ENCODE measurements at places on chromosomes 5 and 9.

- no peak overlapping the region for H3K4me3 ChIP-seq
- no peaks in the 10 kb centered on the region for H3K36me3 ChIP-seq
- no peak overlapping the region for H3K27ac ChIP-seq
- no peak for DNase-seq
Measured at GRCh38 chr9:116286297-116286696, 132.7 kb downstream of the PAPPA start.

DNA sequence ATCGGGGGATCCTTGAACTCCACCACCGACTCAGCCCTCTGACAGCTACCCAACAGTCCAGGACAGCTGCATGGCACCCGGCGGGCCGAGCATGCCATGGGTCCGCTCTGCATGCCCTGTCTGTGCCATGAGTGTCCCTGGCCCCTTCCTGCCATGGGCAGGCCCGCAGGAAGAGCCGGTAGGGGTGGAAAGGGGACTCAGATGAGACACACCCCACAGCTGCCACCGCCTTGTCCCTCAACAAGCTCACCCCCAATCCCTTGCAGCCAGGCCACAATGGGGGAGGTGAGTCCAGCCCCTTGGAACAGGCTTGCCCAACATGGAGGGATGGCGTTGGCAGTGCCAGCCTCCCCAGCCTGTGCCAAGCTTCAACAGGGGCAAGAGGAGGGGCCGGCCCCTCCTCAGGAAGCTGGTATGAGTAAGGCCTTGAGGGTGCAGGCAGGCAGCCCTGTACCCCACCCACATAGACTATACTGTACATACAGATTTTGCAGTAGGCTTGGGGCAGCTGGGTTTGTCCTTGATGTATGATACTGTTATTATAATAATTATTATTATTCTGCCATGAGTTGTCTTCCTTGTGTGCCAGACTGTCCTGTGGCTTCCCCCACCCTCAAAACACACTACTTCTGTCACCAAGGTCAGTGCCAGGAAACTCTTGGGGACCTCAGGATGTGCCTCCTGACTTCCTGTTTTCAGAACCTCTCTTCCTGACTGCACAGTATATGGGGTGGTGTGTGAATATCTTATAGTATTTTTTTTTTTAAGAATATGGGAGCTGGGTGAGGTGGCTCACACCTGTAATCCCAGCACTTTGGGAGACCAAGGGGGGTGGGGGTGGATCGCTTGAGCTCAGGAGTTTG, 12.0 kb upstream of the SLC34A1 start:
- no peaks in the 10 kb centered on the region for H3K27me3 ChIP-seq
- H3K27ac ChIP-seq = peak overlapping the region; percentile 69
- no peak overlapping the region for H3K4me3 ChIP-seq
- peaks cover 45% of the 10 kb centered on the region for H3K4me1 ChIP-seq
- DNase-seq = no peak

DNA sequence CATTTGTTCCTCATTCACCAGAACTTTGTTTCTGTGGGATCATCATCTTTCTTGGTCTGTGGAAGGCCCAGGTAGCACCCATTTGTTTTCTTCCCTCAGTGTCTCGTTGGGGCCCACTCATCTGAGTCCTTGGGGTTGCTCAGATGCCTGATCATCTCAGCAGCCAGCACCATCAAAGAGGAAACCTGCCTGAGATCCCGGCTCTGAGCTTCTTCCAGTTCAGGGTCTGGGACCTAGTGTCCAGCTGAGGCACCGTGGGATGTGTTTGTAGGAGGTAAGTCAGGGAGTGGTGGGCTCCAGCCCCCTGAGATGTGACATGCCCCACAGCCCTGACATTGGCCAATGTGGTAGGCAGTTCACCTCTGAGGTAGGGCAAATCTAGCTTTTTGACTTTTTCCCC, 9.4 kb upstream of the CD180 start:
- peaks cover 87% of the 10 kb centered on the region for H3K4me1 ChIP-seq
- H3K27ac ChIP-seq = peak overlapping the region; percentile 85
- no peaks in the 10 kb centered on the region for H3K36me3 ChIP-seq

GRCh38 chr5:54514841-54515432, 2.6 kb upstream of the SNX18 start:
- H3K27me3 ChIP-seq = peaks cover 7% of the 10 kb centered on the region
- H3K4me1 ChIP-seq = peaks cover 14% of the 10 kb centered on the region
- H3K27ac ChIP-seq = no peak overlapping the region
- no peaks in the 10 kb centered on the region for H3K36me3 ChIP-seq

DNA sequence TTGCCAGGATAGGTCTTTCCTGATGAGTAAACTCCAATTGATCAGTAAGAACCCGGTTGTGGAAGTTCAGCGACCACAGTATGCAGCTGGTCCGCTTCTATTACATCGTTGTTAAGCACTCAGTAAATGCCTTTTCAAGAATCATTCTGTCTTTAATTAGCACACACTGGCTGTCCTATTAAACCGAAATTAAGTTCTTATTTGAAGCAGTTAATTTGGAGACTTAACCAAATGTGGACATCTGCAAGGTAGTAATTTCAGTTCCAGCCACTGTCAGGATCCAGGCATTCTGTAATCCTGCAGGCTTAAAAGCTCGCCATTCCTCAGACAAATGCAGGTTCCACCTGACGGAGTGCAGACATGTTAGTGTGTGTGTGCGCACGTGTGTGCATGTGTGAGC, 254.6 kb downstream of the IRX2 start:
- DNase-seq = no peak
- no peaks in the 10 kb centered on the region for H3K4me1 ChIP-seq
- no peaks in the 10 kb centered on the region for H3K36me3 ChIP-seq
- no peak overlapping the region for H3K27ac ChIP-seq
- no peaks in the 10 kb centered on the region for H3K27me3 ChIP-seq

DNA sequence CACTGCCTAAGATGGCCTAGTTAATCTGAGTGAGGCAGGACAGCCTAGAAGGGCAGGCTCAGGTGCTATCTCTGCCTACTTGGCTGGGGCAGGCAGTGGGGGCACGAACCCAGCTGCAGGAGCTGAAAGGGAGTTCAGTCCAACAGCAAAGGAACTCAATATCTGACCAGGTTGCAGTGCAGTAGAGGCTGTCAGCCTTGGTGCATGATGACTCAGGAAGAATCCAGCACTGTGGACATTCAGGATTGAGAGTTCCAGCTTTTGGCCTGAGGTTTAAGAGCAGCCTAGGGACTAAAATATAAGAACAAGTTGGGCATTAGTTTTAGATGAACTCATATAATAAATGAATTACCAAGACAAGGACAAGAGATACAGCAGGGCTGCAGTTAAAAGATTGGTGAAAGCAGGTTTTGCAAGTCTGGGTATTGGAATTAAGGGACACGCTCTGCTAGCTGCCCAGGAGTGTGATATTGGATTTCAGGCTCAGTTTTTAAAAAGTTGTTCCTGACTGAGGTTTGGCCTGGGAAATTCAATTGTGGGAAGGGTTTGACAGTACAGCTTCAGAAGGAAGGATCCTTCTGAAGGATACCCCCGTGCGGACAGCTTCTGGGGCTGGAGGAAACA, 64.7 kb upstream of the ATG10 start:
- no peak for DNase-seq
- H3K4me1 ChIP-seq = no peaks in the 10 kb centered on the region
- H3K4me3 ChIP-seq = no peak overlapping the region
- no peaks in the 10 kb centered on the region for H3K36me3 ChIP-seq
- H3K27me3 ChIP-seq = no peaks in the 10 kb centered on the region
- no peak overlapping the region for H3K27ac ChIP-seq

- H3K27me3 ChIP-seq = no peaks in the 10 kb centered on the region
- no peak for DNase-seq
- peak overlapping the region; percentile 86 for H3K27ac ChIP-seq
- H3K36me3 ChIP-seq = peaks cover 10% of the 10 kb centered on the region
- peaks cover 47% of the 10 kb centered on the region for H3K4me1 ChIP-seq
Measured at GRCh38 chr9:116686135-116686534, 970 bp upstream of the TRIM32 start.

DNA sequence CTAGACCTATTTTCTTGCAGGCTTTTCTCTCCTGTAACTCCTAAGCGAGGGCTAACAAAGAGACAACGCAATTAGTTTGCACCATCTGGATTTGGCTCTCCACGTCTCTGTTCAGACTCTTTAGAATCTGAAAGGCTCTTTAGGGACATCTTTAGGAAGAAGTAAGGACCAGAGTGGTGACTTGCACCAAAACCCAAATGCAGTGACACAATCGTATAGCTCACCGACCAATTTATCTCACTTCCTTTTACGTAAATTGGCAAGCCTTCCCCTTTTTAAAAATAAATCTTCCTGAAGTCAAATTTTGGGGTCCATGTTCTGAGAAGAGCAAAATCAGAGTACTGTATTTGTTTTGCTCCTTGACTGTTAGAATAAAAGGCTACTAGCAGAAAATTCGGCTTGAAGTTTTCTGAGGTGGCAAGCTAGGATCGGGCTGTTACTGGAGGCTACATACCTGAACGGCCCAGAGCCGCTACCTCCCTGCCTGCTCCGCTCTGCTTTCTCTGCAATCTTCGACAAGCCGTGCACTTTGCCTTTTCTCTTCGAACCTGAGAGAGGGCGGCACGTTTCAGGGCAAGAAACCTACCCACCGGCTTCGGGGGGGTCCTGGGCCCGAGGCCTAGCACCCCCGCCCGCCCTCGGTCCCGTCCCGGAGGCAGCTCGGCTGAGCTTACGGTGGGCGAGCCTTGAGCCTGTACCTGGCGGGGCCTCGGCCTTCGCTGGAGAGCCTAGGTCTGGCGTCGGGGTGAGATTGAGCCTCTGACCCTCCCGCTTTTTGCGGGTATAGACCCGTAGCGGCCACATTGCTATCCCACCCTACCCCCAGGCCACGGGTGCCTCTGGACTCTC, 537 bp downstream of the MEIKIN start:
- no peaks in the 10 kb centered on the region for H3K4me1 ChIP-seq
- DNase-seq = no peak
- H3K27ac ChIP-seq = no peak overlapping the region
- H3K4me3 ChIP-seq = no peak overlapping the region
- H3K36me3 ChIP-seq = peaks cover under 1% of the 10 kb centered on the region

DNA sequence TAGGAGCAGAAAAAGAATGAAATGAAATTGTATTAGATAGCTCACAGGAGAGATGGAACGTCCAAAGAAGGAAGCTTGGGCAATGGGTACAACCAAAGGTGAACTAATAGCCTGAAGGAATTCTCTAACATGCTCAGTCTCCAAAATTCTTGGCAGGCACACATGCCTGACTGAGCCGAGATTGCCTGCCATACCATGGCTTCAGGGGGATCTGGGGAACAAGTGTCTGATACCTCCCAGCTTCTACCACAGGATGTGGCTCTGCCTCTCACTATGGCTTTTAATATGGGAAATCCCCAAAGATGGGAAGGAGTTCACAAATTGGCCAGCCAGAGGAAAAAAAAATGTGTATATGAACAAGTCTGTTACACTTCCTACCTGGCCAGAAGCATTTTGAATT, 3.6 kb upstream of the PALM2AKAP2 start:
- no peak for DNase-seq
- no peaks in the 10 kb centered on the region for H3K36me3 ChIP-seq
- no peak overlapping the region for H3K27ac ChIP-seq
- peaks cover 29% of the 10 kb centered on the region for H3K27me3 ChIP-seq
- H3K4me3 ChIP-seq = no peak overlapping the region

GRCh38 chr9:96108691-96109380, 193.1 kb downstream of the HSD17B3 start:
- peaks cover 5% of the 10 kb centered on the region for H3K4me1 ChIP-seq
- no peak for DNase-seq
- no peaks in the 10 kb centered on the region for H3K27me3 ChIP-seq
- H3K27ac ChIP-seq = no peak overlapping the region
- H3K36me3 ChIP-seq = peaks cover 2% of the 10 kb centered on the region
- no peak overlapping the region for H3K4me3 ChIP-seq

- H3K4me3 ChIP-seq = peak overlapping the region; percentile 41
- peaks cover 88% of the 10 kb centered on the region for H3K27me3 ChIP-seq
- no peak overlapping the region for H3K27ac ChIP-seq
Measured at GRCh38 chr5:138663009-138663408, 87.8 kb upstream of the HSPA9 start.

DNA sequence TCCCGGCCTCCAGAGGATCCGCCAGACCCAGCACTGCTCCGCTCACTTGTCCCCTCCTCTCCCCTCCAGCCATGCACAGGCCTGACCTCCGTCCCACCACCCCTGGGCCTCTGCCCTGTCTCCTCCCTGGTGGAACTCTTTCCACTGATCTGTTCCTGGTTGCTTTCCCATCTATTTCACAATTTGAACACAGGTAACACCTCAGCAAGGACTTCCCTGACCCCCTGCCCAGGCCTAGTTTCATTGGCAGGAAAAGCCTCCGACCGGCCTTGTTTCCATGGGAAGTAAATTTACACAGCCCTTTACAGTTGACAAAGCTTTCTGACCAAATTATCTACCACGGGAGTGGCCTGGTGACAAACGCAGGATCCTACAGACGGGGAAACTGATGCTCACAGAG, 14.8 kb downstream of the QSOX2 start:
- H3K4me1 ChIP-seq = peaks cover 41% of the 10 kb centered on the region
- no peak overlapping the region for H3K4me3 ChIP-seq
- H3K27me3 ChIP-seq = no peaks in the 10 kb centered on the region
- H3K27ac ChIP-seq = no peak overlapping the region

DNA sequence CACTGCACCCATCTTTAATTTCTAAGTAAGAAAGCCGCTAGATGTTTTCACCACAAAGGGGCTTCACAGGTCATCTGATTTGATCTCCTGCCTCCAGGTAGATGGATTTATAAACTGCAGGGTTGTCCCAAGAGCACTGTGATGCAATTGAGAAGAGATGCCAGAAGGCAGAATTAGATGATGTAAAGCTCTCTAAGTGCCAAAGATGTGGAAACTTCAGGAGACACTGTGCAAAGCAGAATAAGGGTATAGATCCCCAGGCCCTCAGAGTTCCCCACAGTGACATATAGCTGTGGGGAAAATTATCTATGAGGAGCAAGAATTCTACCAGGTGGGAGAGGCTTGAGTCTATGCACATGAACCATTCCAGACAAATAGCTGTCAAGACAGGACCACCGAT, 90.5 kb downstream of the FSTL4 start:
- no peak overlapping the region for H3K27ac ChIP-seq
- DNase-seq = no peak
- H3K4me3 ChIP-seq = no peak overlapping the region

DNA sequence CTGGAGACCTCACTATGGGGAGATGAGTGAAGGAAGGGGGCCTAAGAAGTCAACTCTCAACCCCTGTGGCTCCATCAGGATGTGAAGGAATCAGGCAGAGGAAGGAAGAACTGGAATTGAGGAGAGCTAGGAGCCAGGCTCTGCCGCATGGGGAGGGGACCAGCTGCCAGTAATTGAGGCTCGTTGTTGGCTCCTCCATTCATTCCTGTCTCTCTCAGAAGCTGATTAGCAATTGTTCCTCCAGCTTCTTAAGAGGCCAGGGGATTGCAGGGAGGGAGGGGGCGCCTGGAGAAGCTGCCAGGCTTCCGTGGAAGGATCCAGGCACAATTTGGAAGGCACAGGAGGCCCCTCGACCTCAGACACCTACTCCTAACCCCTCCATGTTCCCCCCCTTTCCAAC, 20.5 kb upstream of the TTLL11 start:
- H3K36me3 ChIP-seq = no peaks in the 10 kb centered on the region
- no peaks in the 10 kb centered on the region for H3K27me3 ChIP-seq
- H3K27ac ChIP-seq = no peak overlapping the region

- peaks cover 13% of the 10 kb centered on the region for H3K36me3 ChIP-seq
- H3K27me3 ChIP-seq = no peaks in the 10 kb centered on the region
- H3K4me3 ChIP-seq = no peak overlapping the region
- peaks cover 2% of the 10 kb centered on the region for H3K4me1 ChIP-seq
- DNase-seq = no peak
- no peak overlapping the region for H3K27ac ChIP-seq
Measured at GRCh38 chr9:135857371-135857786, 50.0 kb downstream of the CAMSAP1 start.
